Activated T-cell treated with anti-CD3 and anti-CD28 coated beads, Interleukin-2, amount 50 U/mL, for 72 hours (primary cell): ENCODE measurements at places on chromosomes 3 and 15.

DNA sequence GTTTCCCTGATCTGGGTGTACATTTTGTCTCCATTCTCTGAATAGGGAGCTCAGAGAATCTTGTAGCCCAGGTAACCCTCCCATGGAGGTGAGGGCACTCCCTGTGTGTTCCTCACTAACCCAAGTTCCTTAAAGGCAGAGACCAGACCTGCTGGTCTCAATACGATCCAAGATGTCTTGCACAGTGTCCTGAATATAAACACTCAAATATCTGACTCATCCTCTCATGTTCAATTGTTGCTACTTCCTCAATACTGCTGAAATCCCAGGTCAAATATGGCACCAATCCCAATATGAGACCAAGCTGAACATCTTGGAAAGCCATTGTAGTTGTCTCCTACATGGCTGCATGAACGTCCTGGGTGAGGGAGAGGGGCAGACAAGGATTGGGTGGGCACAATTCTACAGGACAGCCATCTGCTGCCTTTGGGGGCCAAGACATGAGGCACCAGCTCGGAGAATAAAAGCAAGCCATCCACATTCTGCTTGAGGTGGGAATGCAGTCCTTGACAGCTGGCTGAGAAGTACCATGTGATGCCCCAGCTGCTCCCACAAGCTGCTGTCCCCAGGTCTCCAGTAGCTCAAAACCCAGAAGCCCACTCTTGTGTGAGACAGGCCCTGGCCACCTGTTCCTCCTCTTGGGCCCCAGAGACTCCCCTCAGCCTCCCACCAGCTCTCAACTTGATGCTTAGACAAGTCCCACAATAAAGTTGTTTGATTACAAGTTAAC is 18.2 kb downstream of the TBC1D2B start:
- H3K4me1 ChIP-seq, result peaks cover 66% of the 10 kb centered on the region
- no peaks in the 10 kb centered on the region for H3K27me3 ChIP-seq
- H3K4me3 ChIP-seq, result peak overlapping the region; percentile 9
- DNase-seq, result no peak
- no peaks in the 10 kb centered on the region for H3K36me3 ChIP-seq

DNA sequence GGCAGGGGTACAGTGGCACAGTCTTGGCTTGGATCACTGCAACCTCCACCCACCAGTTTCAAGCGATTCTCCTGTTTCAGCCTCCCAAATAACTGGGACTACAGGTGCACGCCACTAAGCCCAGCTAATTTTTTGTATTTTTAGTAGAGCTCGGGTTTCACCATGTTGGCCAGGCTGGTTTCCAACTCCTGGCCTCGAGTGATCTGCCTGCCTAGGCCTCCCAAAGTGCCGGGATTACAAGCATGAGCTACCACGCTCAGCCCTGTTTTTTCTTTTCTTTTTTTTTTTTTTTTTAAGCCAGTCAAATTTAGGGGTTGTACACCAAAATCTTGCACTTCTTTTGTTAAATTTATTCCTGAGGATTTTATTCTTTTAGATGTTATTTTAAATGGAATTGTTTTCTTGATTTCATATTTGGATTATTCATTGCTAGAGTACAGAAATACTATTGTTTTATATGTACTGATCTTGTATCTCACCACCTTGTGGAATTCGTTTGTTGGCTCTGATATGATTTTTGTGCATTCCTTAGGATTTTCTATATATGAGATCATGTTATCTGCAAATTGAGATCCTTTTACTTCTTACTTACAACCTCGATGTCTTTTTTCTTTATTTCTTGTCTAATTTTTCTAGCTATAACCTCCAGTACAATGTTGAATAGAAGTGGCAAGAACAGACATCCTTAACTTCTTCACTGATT is 65.6 kb downstream of the ZNF609 start:
- no peak overlapping the region for H3K27ac ChIP-seq
- H3K36me3 ChIP-seq, result peaks cover 5% of the 10 kb centered on the region
- peaks cover 62% of the 10 kb centered on the region for H3K4me1 ChIP-seq
- no peak for DNase-seq
- no peak overlapping the region for H3K4me3 ChIP-seq

GRCh38 chr15:52382647-52383046 is 87.0 kb upstream of the MYO5C start:
- peaks cover 10% of the 10 kb centered on the region for H3K36me3 ChIP-seq
- peaks cover 20% of the 10 kb centered on the region for H3K4me1 ChIP-seq

DNA sequence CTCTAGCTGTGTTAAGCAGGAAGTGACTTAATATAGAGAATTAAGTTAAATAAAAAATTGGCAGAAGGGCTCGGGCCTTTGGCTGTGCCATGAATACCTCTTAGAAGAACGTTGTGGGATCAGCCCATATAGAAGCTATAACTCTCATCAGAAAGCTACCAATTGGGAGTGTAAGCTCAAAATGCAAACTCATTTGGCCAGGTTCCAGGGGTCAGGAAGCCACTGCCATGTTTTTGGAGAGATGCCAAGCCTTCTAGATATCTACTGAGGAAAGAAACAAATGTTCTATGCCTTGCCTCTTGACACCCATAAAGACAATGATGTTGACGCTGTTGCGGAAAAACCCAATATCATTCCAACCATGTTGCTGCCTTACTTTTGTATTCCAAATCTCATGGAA is 475.2 kb upstream of the TGFBR2 start:
- peaks cover 5% of the 10 kb centered on the region for H3K27me3 ChIP-seq
- no peak overlapping the region for H3K27ac ChIP-seq
- DNase-seq, result no peak
- H3K36me3 ChIP-seq, result peaks cover 7% of the 10 kb centered on the region
- H3K4me3 ChIP-seq, result no peak overlapping the region

DNA sequence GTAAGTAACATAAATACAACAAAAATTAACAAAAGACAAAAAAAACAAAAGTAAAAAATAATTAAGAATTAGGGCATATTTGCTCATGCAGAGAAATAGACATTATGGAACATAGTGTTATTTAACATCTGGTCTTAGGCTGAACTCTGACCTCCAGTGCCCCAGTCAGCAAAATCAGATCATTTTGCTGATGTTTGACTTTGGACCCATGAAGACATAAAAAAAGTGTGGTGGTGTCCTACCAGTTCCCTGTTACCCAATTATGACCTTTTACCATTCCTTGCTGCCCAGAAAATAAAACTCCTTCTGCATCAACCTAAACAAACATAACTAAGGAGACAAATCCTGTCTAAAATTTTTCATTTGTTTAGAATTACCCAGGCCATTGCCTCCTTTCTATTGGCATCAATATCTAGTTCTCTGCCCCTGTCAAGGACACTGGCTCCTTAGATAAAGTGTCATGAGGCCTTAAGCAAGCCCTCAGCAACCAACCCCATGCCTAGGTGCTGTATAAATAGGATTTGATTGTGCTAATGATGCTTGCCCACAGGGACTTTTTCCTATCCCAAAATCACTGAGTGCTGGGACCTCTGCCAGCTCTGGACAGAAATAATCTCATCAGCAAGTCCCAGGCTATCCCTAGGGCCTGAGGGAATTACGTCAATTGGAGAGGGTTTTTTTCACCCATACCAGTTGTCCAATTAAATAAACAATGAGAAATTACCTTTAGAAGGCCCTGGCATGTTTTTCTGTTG is 334.5 kb upstream of the UMPS start:
- H3K27ac ChIP-seq, result no peak overlapping the region
- peaks cover 27% of the 10 kb centered on the region for H3K27me3 ChIP-seq
- no peak for DNase-seq
- no peaks in the 10 kb centered on the region for H3K36me3 ChIP-seq

DNA sequence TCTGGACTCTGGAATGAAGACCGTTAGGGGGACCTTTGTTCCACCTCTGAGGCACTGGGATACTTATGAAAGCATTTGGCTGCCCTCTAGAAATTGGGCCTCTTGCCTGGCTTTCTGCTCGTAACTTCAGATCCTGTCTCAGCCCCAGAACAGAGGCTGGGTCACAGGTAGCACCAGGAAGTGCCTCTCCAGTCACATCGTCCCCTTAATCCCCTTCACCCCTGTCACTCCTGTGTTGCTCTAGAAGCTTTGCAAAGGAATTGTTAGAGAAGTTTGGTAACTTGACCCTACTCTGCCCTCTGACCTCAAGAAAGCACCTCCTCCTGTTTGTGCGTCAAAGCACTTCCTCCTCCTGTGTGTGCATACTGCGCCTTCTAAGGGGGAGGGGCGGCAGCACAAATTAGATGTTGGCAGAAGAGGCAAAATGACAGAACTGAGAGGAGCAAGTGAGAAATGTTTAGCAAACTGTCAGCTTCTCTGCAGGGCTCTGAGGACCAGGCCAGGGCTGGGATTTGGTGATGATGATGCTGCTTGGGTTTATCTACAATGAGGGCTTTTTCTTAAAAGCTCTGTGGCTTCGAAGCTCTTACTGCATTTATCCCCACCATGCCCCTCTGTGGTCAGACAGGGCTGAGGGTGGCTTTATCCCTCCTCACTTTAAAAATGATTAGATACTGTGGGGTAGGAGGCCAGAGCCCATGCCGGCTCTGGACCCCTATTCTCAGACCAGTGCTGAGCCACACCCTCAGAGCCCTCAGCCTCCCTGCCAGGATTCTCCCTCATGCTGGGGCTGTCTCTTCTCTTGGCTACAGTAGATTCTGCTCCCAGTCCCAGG is 76.2 kb downstream of the LARS2 start:
- peaks cover 13% of the 10 kb centered on the region for H3K36me3 ChIP-seq
- no peak overlapping the region for H3K4me3 ChIP-seq
- H3K27ac ChIP-seq, result no peak overlapping the region
- peaks cover 42% of the 10 kb centered on the region for H3K4me1 ChIP-seq

DNA sequence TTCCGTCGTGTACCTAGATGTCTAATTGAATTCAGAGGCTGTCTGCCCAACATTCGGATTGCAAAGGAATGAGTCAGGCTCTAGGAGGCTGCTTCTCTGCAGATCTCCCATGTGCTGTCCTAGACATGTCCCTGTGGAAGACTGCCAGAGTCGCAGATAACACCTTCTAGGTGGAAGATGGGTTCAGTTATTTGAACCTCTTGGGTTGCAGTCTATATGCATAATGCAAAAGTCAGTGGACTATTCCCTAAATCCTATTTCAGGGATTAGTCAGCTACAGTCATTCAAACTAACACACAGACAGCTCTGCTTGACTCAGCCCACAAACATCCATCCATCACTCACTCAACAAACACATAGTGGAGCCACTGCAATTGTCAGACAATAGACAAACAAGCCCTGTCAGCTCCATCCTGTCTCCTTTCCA is 300.0 kb upstream of the CTNNB1 start:
- no peaks in the 10 kb centered on the region for H3K36me3 ChIP-seq
- H3K4me3 ChIP-seq, result no peak overlapping the region
- H3K27me3 ChIP-seq, result peaks cover 5% of the 10 kb centered on the region
- H3K4me1 ChIP-seq, result no peaks in the 10 kb centered on the region
- DNase-seq, result no peak
- no peak overlapping the region for H3K27ac ChIP-seq

- peaks cover 7% of the 10 kb centered on the region for H3K36me3 ChIP-seq
- no peak overlapping the region for H3K4me3 ChIP-seq
Observed at GRCh38 chr3:111619833-111620232, 24.7 kb upstream of the ZBED2 start.

GRCh38 chr15:58506064-58506490 is 74.3 kb downstream of the LIPC start:
- no peak for DNase-seq
- peaks cover 26% of the 10 kb centered on the region for H3K4me1 ChIP-seq
- H3K27me3 ChIP-seq, result no peaks in the 10 kb centered on the region
- no peak overlapping the region for H3K4me3 ChIP-seq
- no peak overlapping the region for H3K27ac ChIP-seq
